ENCODE measurements at places on chromosomes 13 and 19.
A peak's percentile ranks its signal among the peaks of the same experiment; 100 is the strongest.

DNA sequence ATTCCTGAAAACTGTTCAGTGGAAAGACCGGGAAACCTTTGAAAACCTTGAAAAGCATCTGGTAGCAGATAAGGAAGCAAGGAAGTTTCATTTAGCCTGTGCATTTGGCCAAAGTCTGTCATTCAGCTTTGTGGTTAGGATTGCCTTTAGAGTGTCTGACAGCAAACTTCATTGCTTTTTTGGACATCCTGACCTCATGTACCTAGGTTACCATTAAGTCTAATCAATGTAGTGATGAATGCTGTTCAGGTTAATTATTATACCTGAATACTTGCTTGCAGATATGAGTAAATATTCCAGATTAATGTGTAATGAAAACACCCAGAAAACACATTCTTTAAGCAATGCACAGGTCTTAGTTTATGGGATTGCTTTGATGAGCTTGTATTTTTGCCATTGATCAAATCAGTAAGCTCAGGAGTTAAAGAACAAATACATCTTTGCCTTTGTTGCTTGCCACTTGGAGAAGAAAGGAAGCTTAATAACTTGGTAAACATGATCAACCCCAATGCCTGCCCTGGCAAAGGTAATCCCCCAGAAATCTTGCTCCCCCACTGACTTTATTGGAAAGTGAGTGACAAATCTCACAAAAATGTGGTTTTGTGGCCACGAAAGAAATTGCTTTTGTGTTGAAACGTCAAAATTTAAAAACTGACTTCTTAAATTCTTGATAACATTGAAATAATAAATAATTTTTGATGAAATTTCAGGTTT is 87.4 kb downstream of the SLC15A1 start:
- DNase-seq, result no peak

DNA sequence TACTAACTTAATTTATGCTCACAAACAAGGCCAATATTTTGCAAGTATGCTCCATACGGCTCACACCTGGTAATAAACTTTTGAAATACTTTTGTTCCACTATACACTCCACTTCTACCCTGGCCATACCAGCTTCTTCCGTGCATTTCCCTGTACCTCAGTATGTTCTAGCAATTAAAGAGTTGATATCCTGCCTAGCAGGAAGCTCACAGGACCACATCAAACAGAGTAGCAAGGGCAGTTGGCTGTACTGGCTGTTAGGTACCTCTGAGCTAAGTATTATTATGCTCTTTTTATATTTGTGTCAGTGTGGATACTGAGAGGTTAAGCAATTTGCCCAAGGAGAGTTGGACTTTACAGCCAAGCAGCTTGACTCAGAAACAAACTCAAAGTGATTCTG is 257.7 kb downstream of the SLITRK6 start:
- no peak for DNase-seq

GRCh38 chr19:44626048-44626624 is 12.8 kb downstream of the IGSF23 start:
- DNase-seq, result no peak

GRCh38 chr13:110835721-110836604 is 78.9 kb downstream of the ANKRD10 start:
- DNase-seq, result no peak

DNA sequence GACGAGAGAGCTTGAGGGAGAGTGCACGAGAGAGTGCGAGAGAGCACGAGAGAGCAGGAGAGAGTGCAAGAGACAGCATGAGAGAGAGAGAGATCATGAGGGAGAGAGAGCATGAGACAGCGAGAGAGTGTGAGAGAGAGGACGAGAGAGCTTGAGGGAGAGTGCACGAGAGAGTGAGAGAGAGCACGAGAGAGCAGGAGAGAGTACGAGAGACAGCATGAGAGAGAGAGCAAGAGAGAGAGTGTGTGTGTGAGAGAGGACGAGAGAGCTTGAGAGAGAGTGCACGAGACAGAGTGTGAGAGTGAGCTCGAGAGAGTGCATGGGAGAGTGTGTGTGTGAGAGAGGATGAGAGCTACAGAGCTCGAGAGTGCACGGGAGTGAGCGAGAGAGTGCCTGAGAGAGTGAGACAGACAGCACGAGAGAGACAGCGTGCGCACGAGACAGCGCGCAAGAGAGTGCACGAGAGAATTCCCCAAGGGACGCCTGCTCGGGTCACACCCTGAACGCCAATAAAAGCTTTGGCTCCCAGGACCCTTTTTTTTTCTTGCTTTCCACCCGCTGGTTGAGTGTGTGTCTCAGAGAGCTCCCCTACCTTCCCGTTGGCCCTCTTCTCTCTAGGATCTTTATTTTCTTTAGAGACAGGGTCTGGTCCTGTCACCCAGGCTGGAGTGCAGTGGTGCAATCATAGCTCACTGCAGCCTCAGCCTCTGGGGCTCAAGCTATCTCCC is 3.7 kb downstream of the CD70 start:
- no peak for DNase-seq

DNA sequence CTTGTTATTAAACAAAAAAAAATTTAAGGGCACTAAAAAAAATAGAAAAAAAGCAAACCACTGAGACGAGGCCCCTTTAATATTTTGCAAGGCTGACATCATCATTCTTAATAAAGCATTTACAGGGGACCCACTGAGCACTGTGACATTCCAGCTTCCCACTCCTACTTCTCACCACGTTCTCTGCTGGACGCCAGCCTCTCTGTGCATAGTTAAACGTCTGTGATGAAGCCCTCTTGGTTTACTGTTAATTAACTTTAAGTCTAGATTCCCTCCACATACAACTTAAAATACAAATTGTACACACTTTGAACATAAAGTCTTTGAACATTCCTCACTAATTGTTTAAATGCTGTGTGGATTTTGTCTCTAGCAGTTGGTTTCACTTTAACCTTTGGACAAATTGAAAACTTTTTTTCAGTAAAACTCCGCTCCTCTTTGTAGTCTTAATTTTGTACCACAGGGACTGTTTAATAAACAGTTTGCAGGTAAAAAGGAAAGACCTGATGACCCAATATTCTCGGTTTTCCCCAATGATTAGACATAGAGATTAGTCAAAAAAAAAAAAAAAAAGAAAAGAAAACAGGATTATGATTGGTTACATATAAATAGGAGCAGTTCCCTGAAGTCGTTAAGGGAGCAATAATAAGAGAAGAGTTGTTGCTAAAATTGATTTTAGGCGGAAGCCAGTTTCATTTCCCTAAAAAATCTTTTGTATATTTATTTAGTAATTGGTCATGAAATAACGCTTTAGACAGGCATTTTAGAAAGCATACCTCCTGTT is 219.8 kb downstream of the MZT1 start:
- DNase-seq, result no peak

DNA sequence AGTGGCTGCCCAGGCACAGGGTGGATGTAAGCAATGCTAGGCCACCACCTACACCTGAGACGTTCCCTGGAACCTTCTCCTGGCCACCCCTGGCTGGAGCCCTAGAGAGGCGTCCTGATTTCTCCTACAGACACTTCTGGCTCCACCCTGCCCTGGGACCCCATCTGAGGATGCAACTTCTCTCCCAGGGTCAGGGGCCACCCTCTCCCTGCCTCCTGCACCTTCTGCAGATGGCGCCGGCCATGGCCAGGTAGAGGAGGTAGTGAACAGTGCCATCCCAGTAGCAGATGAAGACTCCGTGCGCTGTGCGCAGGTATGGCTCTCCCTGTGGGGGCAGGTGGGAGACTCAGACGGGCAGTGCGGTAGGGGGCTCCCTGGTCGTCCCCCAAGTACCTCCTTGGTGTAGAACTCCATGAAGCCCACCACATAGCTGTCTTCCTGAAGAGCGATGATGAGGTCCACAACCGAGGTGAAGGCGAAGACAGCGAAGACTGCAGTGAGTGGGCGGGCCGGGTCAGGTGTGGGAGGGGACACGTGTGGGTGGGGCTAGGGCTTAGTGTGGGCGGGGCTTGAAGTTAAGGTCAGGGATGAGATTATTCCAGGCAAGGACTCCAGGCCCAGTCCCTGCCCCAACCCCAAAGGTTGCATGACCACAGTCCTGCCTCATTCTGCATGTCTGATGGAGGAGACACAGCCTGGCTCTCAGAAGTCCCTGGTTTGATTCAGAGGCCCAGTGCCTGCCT is 3.0 kb downstream of the TM6SF2 start:
- no peak for DNase-seq

GRCh38 chr13:112943309-112944125 is 25.5 kb upstream of the MCF2L start:
- peak; percentile 23 for DNase-seq

DNA sequence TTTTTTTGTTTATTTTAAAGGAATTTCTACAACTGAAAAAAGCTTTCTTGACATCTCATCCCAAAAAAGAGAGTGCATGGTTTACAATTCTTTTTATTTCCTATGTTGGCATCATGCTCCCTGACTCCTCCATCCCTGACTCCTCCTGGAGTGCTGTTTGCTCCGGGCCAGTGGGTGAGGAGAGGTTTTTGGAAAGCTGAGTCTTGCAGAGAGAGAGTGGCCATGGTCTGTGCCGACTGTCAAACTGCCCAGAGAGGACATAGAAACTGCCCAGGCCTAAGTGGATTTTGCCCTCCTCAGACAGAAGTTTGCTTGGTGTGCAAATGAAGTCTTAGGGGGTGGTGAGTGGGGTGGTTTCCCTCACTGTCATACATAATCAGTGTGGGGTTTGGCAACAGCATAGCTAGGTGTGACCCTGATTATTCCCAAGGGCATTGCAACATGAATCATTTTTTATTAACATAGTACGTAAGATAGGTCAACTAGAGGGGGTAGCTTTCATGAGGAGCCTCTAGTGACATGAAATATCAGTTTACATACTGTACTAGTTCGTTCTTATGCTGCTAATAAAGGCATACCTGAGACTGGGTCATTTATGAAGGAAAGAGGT is 179.8 kb upstream of the UBL3 start:
- no peak for DNase-seq

DNA sequence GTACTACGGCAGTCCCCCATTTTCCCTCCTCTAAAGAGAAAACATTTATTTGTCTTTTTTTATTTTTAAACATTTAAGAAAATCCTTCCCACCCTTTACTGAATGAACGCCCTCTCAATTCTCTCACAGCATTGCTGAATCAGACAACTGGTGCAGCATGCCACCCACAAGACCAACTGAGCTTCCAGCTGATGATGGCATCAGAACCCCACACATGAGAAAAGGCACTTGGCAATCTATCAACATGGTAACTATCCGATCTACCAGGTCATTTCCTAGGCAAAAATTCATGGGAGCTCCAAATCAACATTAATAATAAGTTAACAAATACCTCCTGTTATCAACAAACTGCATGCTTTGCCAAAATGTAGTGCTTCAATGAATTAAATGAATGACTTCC is 43.1 kb downstream of the LHFPL6 start:
- DNase-seq, result peak; percentile 3

DNA sequence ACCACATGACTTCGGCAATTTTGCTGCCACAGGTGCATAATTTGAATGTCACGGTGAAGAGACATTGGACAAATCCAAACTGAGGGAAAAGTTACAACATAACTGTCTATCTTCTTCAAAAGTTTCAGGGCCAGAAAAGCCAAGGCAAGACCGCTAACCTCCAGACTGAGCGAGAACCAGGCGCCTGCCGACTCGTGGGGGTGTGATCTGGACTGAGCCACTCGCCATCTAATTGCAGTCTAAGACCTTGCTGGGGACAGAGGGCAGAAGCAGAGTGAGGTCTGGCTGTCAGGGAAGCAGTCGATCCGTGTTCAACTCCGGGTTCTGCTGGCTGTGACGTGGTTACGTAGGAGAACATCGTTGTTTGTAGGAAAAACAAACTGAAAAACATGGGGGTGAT is 88.6 kb downstream of the SPACA7 start:
- no peak for DNase-seq

Data from NCI-H2081 (cell line).